Right renal pelvis (tissue), 4 donors: ENCODE measurements at places on chromosomes 4 and X.

- DNase-seq, result peak; percentile 98
These were observed at the start of gene ZNF141 for GRCh38 chr4:337143-337931. ZNF141 (plus strand) TSS chr4:337814; CDS start chr4:337984, 170 bp downstream.

- no peak for DNase-seq
These were observed 138.3 kb upstream of the TEX13D start for GRCh38 chrX:124194199-124194598.

GRCh38 chr4:114494246-114494803, 104.3 kb upstream of the UGT8 start:
- no peak for DNase-seq

GRCh38 chr4:181659876-181660275, 583.3 kb upstream of the TENM3 start:
- no peak for DNase-seq

DNA sequence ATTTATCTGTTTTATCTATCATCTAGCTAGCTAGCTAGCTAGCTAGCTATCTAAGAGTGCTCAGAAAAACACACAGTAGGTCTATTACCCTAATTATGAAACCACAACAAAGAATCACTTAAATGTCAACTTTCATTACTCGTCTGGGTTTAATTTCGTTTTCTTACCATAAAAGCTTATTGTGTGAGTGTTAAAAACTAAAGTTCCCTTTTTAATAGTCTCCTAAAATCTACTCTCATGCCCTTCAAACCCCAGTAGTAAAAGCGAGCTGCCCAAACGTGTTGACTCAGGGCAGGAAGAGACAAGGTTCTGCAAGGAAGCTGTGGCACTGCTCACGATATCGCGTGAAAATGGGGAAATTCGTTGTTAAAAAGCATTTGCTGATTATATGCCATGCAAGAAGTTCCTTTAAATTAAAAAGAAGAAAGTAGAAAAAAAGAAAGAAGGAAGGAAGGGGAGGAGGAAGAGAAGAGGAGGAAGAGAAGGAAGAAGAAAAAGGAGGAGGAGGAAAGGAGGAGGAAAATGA, 595 bp downstream of the MBNL3 start:
- no peak for DNase-seq

DNA sequence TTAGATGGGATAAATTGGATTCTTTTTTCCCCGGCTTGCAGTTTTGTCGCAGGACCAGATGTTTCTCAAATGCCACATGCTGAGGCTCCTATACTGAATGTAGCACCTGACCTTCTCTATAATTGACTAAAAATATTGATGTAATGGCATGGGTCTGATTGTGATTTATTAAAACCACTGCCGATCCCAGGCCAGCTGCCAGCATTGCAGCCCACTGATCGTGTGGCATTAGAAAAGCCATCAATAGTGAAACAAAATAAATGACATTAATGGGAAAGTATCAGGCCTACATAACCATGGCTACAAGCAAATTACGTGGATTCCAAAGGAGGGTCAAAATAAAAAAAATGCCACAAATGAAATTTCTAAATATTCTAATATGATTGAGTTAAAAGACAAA, 98.7 kb downstream of the MAB21L2 start:
- DNase-seq, result no peak

DNA sequence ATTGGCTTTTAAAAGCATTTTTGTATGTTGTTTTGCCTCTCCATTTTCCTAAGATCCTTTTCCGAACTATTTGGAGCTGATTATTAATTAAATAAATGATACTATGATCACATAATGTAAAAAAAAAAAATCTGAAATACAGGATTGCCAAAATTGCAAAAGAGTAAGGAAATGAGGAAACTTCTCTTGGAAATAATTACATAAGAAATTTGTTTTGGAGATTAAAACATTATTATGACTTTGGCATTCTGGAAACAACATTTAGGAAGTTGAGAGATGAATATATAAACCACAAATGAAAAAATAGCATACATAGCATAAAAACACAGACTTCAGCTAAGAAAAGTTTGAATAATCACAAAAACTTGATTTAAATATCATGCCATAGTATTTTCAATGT, 33.5 kb downstream of the PF4 start:
- DNase-seq, result no peak

- no peak for DNase-seq
These were observed 2.2 kb upstream of the CLDN2 start for GRCh38 chrX:106917830-106918500.

GRCh38 chr4:85995361-85995760, 364.5 kb downstream of the MAPK10 start:
- no peak for DNase-seq

GRCh38 chr4:2243681-2244380, 1.9 kb upstream of the HAUS3 start:
- DNase-seq, result no peak

- DNase-seq, result no peak
These were observed 231.7 kb downstream of the C4orf33 start for GRCh38 chr4:129327637-129328036.

- DNase-seq, result peak; percentile 40
These were observed 27.5 kb downstream of the SULT1E1 start for GRCh38 chr4:69832326-69833030.

DNA sequence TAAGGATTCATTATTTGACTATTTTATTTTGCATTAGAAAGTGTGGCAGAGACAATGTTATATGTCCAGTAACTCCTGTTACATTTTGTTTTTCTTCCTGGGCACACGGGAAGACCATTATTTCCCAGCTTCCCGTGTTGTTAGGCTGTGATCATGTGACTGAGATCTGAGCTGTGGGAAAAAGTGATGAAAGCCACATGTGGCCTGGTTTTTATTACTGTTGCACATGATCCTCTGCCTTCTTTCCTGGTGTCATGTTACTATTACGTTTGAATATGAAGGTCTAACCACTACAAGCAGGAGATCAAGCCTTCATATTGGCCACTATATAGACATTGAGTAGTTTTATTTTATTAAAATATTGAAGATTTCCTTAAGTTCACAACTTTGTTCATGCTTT, 28.2 kb upstream of the MID1 start:
- no peak for DNase-seq

DNA sequence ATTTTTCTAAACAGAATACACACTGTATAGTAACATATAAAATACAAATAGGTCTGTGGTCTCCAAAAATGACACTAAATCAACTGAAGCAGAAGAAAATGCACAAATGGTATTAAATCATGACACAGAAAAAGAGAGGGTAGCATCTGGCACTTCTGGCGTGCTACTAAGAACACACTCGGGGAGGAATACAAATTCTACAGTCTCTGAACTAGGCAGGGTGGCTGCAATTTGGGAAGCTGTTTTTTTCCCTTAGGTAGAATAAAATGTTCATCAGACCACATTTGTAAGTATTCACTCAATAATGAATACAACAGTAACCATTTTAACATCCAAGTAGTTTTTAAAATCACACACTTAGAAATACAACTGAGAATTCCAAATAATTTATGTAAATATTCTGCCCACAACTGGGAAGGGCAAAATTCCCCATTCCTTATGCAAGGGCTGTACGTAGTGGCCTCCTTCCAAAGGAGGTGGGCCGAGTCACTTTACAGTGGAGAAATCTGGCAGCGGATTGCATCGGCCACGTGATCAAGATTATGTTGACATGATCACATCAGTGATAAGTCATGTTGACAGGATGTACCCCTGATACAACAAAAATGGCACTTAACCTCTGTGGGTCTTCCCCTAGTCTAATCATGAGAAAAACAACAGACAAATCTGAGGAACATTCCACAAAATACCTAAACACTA, 101.1 kb downstream of the TSPAN5 start:
- DNase-seq, result no peak

DNA sequence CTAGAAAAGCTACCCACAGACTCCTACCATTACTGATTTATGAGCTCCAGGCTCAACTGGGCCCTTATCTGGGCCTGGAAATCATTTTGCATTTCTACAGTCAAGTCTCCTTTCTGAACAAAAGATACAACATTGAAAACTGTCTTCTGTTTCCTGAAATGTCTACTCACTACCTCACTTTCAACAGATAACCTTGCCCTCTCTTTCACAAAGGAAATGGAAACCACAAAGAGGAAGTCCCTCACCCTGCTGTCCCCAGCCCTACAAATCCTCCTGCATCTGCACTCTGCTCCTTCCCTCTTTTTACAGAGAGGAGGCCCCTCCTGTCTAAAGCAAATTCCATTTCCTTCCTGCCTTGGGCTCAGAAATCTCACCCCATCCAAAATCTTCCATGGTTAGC, 24.8 kb upstream of the CYBB start:
- no peak for DNase-seq

DNA sequence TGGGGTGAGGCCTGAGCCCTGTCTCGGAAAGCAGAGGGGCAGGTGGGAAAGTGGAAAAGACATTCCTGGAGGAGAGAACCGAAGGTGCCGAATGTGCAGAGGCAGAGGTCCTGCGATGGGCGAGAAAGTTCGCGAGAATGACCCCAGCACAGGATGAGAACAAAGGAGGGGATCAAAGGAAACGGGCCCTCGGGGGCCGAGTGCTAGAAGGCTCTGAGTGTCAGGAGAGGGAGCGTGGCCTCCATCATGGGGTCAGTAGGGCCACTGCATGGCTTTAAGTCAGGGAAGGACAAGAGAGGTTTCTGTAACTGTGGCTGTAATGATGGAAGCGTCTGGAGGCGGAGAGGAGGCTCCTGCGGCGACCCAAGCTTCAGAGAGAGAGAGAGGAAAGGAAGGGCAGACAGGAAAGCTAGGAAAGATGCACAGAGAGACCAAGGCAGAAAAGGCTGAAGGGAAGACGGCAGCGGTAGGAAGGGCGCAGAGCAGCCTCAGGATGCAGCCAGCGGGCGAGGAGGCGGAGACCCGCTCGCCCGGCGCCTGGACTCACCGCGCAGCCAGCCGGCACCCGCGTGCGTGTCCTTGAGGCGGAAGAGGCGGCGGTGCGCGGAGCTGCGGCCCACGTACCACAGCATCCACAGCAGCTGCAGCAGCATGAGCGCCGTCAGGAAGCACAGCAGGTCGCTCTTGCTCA, 669 bp downstream of the OTOP1 start:
- no peak for DNase-seq

GRCh38 chrX:141314441-141314840, 72.1 kb upstream of the SPANXC start:
- no peak for DNase-seq

DNA sequence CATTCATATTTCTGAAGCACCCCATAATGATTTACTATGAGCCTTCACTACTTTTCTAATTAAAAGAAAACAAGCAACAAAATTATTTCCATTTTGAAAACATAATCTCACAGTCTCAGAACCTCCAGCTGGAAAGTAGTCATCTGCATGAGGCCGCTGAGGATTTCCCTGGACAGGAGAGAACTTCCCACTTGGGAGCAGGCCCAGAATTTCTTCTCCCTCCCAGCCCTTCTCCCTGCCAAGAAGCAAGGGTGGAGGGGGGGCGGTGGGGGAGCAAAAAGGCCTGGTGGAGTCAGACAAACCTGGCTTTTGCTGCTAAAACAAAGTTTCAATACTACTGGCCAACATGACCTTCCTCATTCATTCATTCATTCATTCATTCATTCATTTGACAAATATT, 167.3 kb downstream of the PJA1 start:
- DNase-seq, result no peak

GRCh38 chr4:73615613-73616012, 4.6 kb downstream of the RASSF6 start:
- DNase-seq, result no peak

- no peak for DNase-seq
These were observed 202.1 kb downstream of the OR13H1 start for GRCh38 chrX:131745942-131746489.

GRCh38 chrX:10048076-10048475, 80.9 kb downstream of the CLDN34 start:
- no peak for DNase-seq

- no peak for DNase-seq
These were observed 9.8 kb downstream of the TSPAN5 start for GRCh38 chr4:98648602-98649001.

DNA sequence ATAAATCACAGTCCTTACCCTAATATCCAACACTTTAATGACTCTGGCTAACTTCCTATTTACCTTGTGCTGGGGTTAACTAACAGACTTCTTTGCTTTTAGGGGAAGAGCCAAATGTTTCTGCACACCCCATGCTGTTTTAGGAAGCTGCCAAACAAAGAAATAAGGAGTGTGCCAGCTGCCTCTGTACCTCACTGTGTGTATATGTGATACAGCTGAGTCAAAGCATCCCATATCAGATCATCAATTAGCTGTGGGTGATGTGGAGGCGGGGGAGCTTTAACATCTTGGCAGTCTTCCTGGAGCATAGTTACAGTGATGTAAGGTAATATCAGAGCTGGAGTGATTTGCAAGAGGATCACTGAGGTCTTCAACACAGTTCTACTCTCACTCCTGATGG, 95.4 kb downstream of the COL25A1 start:
- no peak for DNase-seq

DNA sequence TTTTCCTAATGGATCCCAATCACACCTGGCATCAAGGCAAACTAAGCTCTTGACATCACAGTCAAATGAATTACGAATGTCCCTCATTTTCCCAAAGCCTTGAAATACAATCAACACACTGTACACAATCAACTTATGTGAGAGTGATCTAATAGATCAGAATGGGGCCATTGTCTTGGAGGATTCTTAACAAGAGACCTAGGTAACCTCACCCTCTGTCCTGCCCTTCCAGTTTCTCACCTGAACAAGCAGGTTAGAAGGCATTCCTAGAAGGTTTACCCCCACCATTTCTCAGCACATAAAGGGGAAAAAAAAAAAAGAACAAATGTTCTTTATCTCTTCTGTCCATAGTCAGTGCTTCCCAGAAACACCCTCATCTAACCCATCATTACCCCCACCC, 6.3 kb downstream of the SLC39A8 start:
- no peak for DNase-seq

- DNase-seq, result no peak
These were observed 21.4 kb downstream of the NKX1-1 start for GRCh38 chr4:1384675-1385372.

DNA sequence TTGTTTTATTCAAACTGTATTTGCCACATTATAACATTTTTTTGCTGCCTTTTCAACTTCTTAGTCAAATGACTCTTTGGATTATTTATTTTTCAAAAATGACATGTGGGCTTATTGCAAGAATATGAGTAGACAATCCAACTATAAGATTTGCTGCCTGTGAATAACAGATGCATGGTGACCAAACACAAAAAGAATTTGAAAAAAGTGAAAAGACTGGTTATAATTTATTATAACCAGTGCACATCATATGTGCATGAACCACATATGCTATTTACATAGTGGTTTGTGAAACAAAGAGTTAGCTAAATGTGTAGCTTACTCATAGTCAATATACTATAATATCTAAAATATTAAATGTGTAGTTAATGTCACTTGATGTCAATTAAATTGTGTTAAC, 2086.8 kb downstream of the ARAP2 start:
- no peak for DNase-seq
